ENCODE measurements at places on chromosomes 13 and 19.

- DNase-seq = no peak
Measured at GRCh38 chr19:32317086-32317485, 28.3 kb upstream of the ZNF507 start.

GRCh38 chr13:19581675-19582074 is 20.3 kb upstream of the TPTE2 start:
- no peak for DNase-seq

DNA sequence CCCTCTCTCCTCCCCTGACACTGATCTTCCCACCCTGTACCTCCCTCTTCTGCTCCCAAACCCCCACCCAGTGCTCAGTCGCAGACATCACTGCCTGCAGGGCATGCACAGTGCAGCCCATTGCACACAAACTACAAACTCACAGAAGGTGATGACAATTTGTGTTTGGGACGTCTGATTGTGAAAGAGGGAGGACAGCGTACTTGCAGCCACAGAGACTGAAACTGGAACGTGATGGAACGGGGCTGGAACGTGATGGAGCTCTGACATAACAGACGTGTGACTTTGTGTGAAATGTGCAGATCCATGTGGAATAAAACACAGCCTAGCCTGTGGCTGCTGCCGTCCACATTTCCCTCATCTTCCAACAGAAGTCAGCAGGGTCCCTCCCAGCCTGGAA is 57.3 kb upstream of the CEACAM8 start:
- no peak for DNase-seq

DNA sequence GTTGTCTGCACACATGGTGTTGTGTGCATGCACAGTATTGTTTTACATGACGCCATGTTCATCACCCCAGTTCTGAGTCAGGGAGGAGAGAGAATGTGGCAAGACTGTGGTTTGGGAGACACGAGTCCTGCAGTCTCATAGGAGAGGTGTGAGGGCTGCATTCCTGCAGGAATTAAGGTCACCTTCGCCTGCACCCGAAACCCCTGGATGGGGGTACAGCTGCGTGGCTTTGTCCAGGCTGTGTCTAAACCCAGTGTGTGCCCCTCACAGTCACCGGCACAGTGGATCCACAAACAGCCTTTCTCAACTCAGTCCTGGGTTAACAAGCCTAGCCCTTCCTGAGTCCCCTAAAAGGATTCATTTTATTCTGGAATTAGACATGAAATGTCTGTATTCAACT is 5.7 kb downstream of the ADPRHL1 start:
- DNase-seq = no peak

DNA sequence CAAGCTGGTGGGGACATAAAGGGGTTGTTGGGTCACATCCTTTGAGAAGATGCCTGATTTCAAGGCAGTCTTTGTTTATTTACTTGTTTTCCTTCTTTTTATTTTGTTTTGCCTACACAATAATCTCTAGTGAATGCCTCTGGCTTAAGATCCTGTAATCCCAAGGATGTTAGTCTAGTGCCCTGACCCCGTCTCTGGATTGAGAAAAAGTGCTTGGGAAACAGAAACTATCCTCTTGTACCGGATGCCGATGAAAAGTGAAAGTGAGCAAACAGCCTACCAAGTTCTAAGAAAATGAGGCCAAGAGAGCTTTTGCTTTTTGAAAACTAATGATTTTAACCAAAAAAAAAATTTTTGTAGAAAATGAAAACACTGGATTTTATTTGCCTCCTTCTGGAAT is 42.1 kb upstream of the C1QTNF9 start:
- no peak for DNase-seq
